ENCODE measurements at places on chromosomes 3 and 15.

DNA sequence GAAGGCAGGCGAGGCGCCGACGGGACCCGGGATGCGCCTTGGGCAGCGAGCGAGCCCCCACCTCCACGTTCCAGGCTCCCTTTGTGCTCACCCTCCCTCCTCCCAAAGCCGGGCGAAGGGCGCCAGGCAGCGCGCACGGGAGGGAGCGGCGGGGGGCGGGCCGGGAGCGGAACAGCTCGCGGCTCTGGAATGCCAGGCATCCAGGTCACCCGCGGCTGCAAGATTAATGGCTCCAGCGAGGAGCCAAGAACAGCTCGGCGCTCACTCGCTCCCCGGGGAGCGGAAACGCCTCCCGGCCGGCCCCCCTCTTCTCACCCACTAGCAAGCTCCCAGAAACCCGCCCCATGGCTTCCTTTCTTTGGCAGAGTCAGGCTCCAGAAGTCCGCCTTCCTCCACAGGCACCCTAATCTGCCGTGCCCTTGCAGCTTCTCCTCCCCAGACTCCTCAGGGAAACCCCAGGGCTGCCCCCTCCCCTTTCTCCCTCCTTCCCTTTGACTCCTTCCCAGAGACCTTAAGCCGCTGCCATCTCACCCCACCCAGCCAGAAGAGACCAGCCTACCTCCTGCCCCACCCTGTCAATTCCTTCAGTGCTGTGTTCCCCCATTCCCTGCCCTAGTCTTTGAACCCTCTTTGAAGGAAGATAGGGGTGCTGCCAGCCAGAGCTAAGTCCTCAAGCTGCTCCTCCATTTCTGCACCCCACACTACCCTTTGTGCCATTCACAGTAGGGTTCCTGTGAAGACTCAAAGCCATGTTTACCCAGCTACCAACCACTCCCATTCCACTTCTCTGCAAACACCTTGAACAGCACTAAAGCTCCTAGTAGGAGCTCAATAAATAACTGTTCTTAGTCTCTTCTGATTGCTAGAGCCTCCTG is 9.9 kb downstream of the AMOTL2 start:
- peak; percentile 92 for DNase-seq

GRCh38 chr3:55405436-55405835 is 81.7 kb downstream of the WNT5A start:
- no peak for DNase-seq

GRCh38 chr3:70517124-70517890 is 204.9 kb upstream of the MDFIC2 start:
- DNase-seq = no peak

DNA sequence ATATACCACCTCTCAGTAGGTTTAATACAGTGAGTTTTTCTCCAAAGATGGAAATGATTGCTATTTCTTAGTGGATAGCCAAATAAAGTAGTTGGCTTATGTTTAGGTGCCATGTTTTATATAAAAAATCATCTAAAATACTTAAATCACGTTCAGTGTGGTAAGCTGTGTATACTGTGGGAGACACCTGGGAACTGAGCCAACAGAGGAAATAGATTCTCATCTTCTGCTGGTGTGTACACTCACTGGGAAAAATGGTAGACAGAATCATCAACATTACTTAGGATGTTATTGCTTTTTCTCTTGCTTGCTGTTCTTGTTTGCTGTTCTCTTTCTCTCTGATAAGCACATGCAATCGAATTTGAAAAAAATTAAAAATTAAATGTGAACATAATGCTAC is 112.6 kb upstream of the MB21D2 start:
- DNase-seq = peak; percentile 69

DNA sequence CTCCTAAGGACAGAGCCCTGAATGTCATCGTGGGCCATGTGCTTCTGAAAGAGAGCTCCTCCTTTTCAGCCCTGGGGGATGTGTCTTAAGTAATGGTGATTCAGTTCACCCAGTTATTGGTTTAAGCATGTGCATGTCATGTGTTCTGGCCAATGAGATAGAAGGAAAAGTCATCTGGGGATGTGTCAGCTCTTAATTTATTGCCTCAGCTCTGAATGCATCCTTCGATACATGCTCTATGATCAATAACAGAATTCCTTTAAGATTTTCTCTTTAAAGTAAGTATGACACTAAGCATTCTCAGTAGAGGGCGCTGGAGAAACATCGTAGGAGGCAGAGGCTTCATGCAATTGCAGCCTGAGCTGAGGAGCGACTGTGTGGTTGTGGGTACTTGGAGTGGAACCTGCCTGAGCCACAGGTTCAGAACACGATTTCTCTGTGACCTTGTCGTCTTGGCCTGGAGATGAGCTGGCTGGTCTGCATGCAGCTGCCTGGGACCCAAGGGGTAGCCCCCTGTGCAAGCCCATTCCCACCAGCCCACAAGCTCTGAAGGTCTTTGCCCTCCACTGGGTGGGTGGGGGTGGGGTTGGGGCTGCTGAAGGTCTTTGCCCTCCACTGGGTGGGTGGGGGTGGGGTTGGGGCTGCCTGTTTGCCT is 69.5 kb downstream of the C3orf38 start:
- DNase-seq = peak; percentile 51

DNA sequence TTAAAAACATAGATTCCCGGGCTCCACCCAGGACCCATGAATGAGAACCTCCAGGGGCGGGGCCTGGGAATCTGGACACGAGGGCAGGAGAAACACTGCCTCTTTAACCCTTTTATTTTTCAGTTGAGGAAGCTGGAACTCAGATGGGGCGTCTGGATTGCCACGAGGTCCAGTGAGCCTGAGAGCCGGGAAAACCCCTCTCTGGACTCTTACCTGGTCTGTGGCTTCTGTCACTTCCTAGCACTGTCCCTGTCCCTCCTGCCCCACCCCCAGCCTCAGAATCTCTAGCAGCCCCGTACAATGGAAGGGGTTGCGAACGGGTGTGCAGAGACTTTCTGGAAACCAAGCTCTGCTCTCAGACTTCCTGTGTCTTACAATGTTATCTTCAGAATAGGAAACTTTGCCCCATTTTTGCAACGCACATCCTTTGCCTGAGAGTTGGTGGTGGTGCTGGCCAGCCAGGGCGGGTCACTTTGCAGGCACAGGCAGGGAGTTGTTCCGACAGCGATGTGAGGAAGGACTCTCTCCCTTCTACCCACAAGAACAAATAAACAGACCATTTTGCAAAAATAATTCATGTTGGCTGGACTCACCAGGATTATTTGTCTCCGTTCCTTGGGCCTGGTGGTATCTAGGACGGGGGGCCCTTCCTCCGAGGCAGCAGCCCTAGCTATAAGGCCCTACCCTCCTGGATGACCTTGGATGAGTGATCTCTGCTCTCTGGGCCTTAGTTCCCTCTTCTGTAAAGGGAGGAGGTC is 59.1 kb downstream of the SMAD6 start:
- no peak for DNase-seq

GRCh38 chr3:146598535-146598934 is 6.6 kb downstream of the PLSCR5 start:
- no peak for DNase-seq

DNA sequence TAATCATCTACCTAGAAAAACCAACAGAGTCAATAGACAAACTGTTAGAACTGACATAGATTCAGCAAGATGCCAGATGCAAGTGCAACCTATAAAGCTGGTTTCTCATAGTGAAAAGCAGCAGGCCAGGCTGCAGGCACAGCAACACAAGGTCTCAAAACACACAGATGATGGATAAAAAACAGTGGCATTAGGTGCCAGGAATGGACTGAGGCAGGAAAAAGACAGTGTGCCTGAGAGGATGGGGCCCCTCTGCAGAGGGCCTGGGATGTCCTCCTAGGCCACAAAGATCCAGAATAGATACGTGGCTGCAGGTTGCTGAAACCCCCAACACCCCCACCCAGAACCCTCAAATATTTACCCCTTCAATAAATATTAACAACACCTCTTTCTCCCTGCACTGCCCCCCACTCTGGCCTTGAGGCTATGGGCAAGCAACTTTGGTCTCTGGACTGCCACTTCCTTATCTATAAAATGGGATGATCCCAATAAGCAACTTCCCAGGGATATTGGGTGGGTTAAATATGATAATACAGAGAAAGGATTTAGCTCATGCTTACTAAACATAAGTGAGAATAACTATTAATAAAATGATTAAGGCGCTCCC is 35.2 kb upstream of the FGD5 start:
- no peak for DNase-seq

DNA sequence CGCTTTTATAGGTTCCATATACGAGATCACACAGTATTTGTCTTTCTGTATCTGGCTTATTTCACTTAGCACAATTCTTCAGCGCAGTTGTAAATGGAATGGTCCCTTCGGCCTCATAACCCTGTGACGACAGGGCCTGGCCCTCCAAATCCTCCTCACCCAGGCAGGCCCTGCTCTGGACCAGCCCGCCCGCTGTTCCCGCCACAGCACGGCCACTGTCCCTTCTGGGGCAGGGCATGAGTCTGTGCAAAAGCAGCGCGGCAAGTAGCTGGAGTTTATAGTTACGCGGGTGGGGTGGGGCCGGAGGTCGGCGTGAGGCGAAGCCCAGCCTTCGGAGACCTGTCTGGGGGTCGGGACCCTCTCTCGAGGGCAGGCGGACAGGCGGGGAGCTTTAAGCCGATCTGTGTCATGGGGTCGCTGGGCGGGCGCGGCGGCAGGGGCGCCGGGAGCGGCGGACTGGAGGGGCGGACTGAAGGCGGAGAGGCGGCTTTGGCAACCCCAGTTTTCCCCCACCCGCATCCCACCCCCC is 543 bp downstream of the ARPIN start:
- DNase-seq = no peak

DNA sequence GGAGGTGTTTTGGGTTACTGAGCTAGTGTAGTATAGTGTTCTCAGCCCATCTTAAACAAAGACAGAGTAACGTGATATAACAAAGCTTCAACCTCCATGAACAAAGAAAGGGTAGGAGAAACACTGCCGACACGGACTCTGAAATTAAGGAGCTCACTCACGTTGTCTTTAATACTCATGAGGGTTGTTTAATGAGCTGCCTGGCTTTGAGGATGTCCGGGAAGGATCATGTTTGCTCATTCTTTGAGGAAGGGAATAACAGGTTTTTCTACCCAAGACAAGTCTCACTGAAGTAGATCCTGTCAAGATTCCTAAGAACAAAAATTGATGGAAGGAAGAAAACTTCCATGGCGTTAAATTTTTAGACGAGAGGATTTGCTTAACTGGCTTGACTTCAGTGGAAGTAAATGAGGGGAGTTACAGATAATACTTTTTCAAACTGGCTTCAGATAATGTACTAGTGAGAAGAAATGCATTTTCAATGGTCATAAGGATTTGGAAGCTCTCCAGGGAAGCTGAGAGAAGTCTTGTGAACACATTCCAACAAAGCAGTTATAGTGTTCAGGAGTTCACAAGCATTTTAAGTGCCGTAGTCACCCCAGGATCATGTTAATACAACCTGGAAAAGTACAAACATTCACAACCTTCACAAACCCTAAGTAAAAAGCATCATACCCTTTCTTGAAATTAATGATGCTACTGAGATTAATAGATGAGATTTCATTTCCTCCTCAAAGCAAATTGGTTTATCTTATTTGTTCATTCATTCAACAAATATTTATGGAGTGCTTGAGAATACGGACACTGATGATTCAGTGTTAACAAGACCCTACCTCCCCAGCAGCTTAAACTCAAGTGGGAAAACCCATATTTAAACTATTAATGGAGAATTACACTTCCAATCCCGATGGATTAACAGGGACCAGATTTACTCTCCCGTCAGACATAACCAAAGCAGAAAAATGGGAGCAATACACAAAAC is 101.5 kb downstream of the SHQ1 start:
- DNase-seq = no peak

DNA sequence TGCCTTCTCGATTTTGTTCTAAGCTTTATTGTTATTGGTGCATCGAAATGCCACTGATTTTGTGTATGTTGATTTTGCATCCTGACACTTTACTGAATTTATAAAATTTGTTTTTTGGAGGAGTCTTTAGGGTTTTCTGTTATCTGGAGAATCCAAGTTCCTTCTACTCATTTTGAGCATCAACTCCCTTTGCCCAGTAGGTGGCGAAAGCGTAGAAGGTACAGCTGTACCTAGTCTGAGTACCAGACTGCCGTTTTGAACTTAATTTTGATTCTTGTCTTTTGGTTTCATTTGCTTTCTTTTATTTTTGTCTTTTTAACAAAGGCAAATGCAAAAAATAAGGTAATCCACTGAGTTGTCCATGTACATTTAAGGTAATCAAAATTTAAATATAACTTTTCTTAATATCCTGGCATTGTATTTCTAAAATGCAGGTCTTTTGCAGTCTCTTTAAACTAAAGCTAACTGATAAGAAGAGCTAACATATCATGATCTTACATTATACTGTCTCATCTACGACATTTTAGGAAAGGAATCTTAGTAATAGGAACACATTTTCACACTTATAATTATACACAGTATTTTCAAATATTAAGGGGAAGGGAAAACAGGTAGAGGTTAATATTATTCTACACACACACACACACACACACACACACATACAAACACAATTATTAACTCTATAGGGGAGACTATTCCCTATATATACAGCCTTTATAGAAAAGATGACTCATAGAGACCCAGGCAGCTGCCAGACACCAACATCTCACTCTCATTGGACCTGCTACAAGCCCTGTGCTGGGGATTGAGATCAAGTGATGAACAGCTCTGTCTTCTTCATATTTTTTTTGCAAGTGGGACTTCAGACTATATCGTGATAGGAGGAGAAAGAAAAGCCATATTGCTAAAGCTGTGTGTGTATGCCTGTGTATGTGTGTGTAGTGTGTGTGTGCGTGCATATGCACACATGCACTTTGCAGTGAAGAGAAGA is 71.8 kb downstream of the SYNPR start:
- DNase-seq = peak; percentile 57

GRCh38 chr3:58635371-58636285 is 30.9 kb downstream of the FAM3D start:
- DNase-seq = no peak

- no peak for DNase-seq
Measured at GRCh38 chr3:190615060-190615384, 101.1 kb downstream of the IL1RAP start.

- DNase-seq = no peak
Measured at GRCh38 chr3:71355862-71356261, 227.7 kb downstream of the FOXP1 start.

GRCh38 chr3:184800349-184800930 is 11.5 kb upstream of the VPS8 start:
- DNase-seq = no peak

- no peak for DNase-seq
Measured at GRCh38 chr15:38460543-38460942, 6.6 kb downstream of the FAM98B start.

GRCh38 chr3:24608701-24609390 is 114.2 kb upstream of the THRB start:
- DNase-seq = no peak

- DNase-seq = no peak
Measured at GRCh38 chr3:151875759-151876158, 2.3 kb downstream of the SUCNR1 start.

DNA sequence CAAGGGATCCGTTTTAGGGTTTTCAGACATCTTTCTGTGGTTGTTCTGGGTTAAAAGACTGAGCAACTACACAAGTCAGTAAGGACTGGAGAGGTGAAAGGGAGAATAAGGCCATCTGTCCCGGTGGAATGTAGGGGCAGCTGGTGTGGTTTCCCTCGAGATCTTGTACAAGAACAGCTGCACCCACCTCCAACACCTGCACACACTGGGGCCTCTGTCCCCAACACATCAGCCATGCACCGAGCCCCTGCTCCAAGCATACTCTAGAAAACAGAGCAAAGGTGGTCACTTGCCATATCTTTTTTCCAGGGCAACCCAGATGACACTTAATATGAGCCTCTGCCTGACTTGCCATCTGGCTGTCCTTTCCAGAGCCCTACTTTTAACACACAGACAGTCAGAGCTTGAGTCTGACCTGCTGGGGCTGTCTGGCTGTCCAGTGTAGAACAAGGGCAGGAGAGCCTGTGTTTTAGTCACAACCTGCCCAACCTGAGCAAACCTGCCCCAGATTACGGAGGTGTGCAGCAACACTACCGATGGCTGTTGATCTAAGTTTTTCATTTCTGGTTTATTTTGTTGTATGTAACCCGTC is 12.2 kb downstream of the MAN2A2 start:
- no peak for DNase-seq
